Fibroblast of skin of scalp (primary cell): ENCODE measurements at places on chromosomes 5 and 9.

DNA sequence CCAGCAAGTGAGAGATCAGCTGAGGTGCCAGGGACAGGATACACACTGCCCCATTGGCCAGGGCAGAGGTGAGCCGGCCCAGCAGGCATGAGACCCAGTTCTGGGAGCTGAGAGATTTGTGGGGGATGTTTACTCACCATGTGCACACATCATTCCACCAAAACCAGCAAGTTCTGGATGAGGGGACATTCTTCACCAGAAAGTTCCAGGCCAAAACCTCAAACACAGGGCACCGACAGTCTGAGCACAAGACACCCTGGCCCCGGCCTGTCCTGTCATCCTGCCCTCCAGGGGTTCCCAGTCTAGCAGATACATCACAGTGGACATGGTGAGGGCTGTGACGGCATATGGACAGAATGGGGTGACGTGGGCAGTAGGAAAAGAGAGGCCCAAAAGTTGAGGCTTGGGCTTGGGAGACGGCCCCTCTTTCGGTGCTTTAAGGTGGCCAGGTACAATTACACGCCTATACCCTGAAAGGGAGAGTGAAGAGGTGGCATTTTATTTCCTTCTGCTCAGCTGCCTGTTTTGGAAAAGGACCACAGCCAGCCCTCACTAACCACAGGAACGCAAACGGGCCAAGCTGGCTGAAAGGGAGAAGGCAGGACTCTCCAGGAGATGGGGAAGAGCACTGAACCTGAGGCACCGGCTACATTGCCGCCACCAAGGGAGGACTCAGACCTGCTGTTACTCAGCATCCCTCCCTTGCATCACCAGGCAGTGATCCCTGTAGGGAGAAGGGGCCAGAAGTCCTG, 64.0 kb downstream of the SHB start:
- DNase-seq: no peak

DNA sequence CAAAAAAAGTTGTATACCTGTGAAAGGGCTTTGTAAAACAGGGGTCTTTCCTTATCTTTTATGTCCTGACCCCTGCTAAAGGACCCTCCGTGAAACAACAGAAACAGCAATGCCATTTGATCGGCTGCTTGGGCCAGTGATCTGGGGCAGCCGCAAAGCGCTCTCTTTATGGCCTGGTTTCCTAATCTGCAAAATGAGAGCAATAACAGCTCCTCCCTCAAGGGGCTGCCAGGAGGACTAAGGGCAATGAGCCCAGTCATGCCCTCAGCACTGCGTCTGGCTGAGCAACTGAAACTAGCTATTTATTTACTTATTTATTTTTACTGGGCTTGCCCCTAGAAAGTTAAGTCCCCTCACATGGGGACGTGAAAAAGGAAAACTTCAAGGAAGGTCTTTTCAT, 18.3 kb downstream of the CMBL start:
- DNase-seq: no peak

DNA sequence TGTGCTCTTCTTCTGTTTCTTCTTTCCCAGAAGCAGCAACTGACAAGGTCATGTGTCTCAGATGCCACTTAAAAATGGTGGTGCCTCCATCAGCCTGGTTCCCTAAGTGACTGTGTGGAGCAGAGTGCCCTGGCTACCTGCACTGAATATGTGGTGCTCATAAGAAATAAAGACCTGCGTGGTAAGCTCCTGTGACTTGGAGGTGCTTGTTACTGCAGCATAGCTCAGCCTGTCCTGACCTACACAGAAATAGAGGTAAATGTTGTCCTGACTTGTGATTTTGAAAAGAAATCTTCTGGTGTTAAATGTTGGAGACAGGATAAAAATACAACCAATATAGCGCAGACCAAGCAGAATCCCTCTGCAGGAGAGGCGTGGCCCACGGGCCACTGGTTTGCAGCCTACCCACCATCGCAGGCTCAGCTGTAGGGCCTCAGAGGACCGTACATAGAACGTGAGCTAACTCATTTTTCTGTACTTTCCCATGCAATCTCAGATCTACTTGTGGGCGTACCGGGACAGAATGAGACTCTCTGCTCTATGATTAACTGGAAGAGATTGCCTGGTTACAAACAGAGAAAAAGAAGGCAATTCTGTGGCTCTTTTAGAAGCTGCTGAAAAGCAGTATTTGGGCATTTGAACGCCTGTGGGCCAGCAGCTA, 79.4 kb upstream of the UNC5A start:
- no peak for DNase-seq

- no peak for DNase-seq
Observed at GRCh38 chr9:69173497-69173890, 583 bp upstream of the TJP2 start.

GRCh38 chr5:135448071-135448739, 1.1 kb upstream of the DCANP1 start:
- no peak for DNase-seq

DNA sequence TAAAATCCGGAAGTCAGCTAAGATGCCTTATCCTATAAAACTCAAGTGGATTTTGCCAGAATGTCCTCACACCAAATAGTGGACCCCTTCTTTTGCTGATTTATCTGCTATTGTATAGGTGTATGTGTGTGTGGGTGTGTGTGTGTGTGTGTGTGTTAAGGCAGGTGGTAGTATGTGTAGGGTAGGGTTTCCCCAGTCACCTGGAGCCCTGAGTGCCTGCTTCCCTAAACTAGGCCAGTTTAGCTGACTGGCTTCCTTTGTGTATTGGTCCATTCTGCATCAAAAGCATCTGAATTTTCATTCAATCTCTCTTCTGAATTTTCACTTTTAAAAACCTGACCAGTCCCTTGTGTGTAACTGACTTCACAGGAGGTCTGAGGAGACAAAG, 42.2 kb upstream of the LCP2 start:
- no peak for DNase-seq
